ENCODE measurements at places on chromosomes 5 and 9.
A peak's percentile ranks its signal among the peaks of the same experiment; 100 is the strongest.

GRCh38 chr9:135299239-135299590, 180.4 kb upstream of the PPP1R26 start:
- peak; percentile 22 for DNase-seq

- DNase-seq = no peak
Measured at GRCh38 chr5:155676967-155677366, 650.0 kb upstream of the SGCD start.

DNA sequence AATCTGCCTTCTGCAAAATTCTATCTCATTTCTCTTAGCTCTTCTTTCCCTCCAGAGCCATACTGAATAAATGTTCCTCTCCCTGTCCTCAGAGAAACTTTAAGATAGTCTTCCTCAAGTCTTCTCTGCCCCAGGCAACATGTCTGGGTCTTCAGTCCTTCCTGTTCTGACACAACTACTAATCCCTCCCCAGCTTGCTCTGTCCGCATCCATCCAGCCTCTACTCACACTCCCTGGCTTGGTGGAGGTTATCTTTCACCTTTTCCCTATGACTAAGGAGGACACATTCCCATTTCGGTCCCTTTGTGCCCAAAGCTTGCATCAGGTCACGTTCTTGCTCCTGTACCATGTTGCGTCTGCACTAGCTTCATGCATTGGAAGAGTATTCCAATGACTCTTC, 143.3 kb downstream of the TTLL11 start:
- no peak for DNase-seq

GRCh38 chr5:133341296-133341695, 271.0 kb downstream of the FSTL4 start:
- no peak for DNase-seq

- no peak for DNase-seq
Measured at GRCh38 chr9:77807281-77807683, 159.2 kb upstream of the GNA14 start.

GRCh38 chr5:127957183-127957582, 126.4 kb upstream of the SLC12A2 start:
- peak; percentile 71 for DNase-seq

- no peak for DNase-seq
Measured at GRCh38 chr5:74289238-74289637, 351.3 kb downstream of the ENC1 start.

- peak; percentile 99 for DNase-seq
Measured at GRCh38 chr9:113633782-113634595, 170.5 kb downstream of the RGS3 start.

GRCh38 chr5:116013936-116014335, 18.3 kb upstream of the ARL14EPL start:
- no peak for DNase-seq

DNA sequence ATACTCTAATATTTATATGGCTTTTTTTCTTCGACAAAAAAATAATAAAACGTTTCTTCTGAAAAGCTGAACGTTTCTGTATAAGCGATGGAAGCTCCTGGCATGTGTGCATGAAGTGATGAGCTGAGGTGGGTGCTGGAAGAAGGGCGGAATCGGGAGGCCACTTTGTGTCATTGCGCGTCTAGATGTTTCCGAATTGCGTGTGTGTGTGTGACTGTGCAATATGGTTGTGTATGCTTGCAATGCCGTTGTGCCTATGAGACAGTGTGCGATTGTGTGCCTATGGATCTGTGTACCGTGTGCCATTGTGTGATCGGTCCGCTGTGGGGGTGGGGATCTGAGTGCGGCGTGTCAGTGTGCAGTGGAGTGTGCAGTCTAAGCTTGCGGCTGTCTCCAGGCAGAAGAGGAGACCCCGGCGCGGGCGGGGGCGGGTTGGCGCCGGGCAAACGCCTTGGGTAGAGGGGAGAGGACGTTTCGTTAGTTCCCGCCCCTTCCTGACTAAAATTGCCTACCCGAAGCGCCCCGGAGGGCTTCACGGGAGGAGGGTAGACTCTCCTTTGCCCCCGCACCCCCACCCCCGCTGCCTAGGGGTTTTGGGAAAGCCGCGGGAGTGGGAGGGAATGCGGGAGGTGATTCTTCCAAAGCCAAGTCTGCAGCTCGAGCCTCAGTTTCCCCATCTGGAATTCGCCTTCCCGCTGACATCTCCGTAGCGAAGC, 24.2 kb downstream of the PCDHGC5 start:
- peak; percentile 16 for DNase-seq

DNA sequence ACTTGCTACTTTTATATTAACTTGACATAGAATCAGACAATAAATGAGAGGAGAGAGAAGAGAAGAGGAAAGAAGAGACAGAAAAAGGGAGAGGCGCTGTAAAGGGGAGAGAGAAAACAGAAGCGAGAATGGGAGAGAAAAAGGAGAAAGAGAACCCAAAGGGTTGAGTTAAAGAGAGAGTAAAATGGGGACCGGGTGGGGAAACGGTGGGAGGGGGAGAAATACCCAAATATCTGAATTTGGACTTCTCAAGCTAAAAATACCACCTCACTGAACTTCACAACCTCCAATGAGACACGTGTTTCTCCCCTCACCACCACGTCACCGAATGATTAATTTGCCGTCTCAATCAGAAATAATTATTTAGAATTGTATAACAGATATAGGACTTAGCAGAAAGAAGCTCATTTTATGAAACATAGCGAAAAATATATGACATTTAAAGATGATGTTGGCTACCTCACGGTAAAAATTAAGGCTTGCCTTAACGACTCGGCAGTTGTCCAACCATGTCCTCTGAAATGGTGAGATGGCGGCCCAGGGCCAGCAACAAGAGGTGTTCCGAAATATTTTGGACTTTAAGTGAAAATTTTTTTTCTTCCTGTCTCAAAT, 204.1 kb downstream of the MEF2C start:
- DNase-seq = no peak

- DNase-seq = peak; percentile 12
Measured at GRCh38 chr9:109408759-109409462, 88.1 kb upstream of the EPB41L4B start.

GRCh38 chr9:100554935-100555401, 22.9 kb upstream of the CAVIN4 start:
- peak; percentile 51 for DNase-seq

DNA sequence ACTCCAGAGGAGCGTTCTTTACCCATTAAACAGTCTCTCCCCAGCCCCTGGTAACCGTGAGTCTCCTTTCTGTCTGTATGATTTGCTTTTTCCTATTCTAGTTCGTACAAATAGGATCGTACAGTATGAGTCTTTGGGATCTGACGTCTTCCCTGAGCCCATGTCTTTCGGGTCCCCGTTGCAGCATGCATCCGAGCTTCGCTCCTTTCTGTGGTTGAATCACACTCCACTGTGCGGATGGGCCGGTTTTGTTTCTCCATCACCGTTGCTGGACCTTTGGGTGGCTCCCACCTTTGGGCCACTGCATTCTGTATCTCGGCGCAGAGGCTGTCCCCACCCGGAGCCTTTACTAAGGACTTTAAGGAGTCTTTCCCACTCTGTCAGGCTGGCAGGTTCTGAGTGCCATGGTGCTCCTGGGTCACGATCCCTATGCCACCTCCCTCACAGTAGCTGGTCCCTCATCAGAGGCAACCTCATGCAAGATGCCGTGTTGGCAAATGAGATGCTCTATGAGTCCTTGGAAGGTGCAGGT, 145.7 kb upstream of the COL5A1 start:
- DNase-seq = no peak

GRCh38 chr5:8289779-8290178, 420.8 kb downstream of the MTRR start:
- no peak for DNase-seq

DNA sequence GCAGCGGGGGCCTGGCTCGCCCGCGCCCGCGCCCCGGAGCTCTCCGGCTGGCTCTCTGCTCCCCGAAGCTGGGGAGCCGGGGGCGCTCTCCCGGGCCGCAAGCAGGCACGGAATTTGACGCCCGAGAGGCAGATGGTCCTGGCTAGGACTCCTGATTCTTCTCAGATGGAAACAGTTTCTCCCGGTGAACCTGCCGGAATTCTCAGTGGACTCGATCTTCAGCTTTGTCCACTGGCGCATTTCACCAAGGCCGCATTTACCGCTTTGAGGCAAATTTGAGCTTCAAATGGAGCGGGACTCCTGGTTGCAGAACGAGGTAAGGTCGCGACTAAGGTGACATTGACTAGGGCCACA, 305.7 kb upstream of the KCNN2 start:
- no peak for DNase-seq

DNA sequence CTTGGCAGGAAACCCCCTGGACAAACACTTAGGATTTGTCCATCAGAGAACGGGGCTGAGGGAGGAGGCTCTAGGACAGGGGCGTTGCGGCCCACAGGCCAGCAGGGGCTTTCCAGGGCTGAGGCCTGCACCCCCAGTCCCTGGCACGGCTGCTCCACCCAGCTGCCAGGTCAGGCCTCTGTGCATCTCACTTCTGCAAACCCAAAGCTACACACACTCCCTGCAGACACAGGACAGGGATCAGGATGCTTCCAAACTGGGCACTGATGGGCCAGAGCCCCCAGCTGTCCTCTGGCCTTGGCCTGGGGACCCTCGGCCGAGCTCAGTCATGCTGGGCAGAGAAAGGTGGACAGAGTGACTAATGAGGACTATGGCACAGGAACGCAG, 106.2 kb upstream of the SARDH start:
- no peak for DNase-seq

DNA sequence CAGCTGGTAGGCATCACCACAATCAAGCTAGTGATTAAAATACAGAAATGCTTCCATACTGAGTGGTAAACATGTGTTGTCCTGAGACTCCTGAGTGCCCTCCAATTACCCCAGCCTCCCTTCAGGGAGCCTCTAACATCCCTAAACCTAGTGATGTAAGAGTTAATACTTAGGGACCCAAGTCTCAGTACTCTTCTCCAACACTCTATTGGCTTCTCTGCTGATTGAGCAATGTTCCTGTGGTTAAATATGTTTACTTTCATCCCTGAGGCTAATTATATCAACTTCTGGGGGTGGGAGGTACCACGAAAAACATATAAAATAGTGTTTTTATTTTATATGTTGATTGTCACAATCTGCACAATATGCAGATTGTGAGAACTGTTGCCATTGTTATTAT, 5.0 kb downstream of the GRXCR2 start:
- DNase-seq = no peak

GRCh38 chr5:96984506-96985192, 48.8 kb downstream of the LNPEP start:
- no peak for DNase-seq

- DNase-seq = no peak
Measured at GRCh38 chr9:8647824-8648223, 848.2 kb upstream of the DMAC1 start.

DNA sequence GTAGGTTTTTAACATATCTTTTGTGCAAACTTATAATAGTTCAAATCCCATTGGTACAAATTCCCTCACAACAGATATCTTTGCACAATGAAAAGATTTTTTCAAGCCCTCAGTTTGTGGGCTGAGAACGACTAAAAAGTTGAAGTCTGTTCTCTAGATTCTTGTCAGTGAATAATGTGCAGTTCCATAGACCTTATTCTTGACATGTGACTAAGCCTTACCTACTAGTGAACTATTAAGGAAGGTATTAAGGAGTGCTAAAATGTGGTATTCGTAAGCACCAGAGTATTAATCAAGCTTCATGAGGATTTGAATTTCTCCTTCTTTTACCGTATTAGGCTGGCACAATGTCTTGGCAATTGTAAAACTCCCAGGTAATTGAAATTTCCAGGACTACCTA, 205.6 kb upstream of the DMRTA1 start:
- no peak for DNase-seq

- DNase-seq = no peak
Measured at GRCh38 chr5:28548856-28549255, 1510.5 kb upstream of the CDH9 start.

- DNase-seq = no peak
Measured at GRCh38 chr9:86075132-86076109, 23.9 kb downstream of the GOLM1 start.

- DNase-seq = no peak
Measured at GRCh38 chr9:117704024-117704575, at the start of gene TLR4. Gene TLR4, plus strand, starts transcription at chr9:117704403. Its CDS starts 70 bp downstream, at chr9:117704473.

DNA sequence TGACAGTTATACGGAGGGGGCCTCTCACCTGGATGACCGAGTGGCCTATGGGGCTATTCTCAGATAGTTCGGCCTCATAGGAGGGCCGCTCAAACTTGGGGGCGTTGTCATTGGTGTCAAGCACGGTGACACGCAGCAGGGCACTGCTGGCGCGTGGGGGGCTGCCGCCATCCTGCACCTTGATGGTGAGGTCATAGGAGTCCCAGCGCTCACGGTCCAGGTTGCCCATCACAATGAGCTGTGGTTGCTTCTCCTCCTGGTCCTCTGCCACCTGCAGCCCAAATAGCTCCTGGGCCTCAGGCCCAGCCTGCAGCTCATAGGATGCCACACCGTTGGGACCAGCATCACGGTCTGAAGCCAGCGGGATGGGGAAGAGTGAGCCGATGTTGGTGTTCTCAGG, 9.7 kb downstream of the PCDH1 start:
- no peak for DNase-seq
